ENCODE measurements at places on chromosomes 5 and 9. TPM values are rescaled to one million over a fixed set of nuclear protein-coding genes. Genes with fewer than 3 reads are reported as not detected.
A peak's percentile ranks its signal among the peaks of the same experiment; 100 is the strongest.

DNA sequence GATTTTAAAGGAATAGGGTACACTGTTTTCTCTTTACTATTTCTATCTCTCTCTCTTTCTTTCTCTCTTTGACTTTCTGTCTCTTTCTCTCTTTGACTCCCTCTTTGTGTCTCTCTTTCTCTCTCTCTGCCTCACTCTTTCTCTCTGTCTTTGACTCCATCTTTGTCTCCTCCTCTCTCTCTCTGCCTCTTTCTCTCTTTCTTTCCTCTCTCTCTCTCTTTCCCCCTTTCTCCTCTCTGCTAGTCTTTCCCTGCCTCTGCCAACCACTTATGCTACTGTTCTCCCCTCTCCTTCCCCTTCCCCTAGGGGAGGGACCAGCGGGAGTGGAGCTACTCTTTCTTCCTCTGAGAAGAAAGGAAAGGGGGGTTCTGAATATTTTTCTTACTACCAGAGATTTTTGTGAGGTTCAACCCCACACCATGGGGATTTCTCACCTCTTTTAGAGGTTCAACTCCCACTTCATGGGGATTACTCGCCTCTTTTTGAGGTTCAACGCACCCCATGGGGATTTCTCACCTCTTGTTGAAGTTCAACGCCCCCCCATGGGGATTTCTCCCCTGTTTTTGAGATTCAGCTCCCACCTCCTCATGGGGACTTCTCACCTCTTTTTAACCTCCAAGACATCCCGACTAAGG is 309.9 kb downstream of the NR3C1 start:
- ATAC-seq = no peak

- ATAC-seq = no peak
These were observed 52.9 kb upstream of the VLDLR start for GRCh38 chr9:2568689-2569088.

- no peak for ATAC-seq
These were observed 65.2 kb downstream of the IPO11 start for GRCh38 chr5:62477801-62478200.

DNA sequence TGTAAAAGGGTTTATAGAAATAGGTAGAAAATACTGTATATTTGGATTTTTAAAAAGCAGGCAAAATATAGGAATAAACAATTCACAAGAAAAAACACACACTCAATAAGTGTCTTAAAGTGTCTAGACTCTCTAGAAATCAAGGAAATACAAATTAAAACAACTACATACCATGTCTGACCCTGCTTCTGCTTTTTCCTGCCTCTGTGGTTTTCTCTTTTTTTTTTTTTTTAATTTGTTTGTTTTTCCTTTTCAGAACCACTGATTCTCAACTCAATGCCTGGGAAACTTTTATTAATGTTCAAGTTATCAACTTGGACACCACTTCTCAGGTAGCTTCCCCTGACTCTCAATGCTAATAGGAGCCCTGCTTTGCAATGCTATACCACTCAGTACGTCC is 25.5 kb upstream of the TAS2R1 start:
- no peak for ATAC-seq

- ATAC-seq = no peak
These were observed 194.2 kb downstream of the TENT4A start for GRCh38 chr5:6907320-6907918.

- no peak for ATAC-seq
These were observed 3.8 kb downstream of the CDH9 start for GRCh38 chr5:27034565-27034964.

DNA sequence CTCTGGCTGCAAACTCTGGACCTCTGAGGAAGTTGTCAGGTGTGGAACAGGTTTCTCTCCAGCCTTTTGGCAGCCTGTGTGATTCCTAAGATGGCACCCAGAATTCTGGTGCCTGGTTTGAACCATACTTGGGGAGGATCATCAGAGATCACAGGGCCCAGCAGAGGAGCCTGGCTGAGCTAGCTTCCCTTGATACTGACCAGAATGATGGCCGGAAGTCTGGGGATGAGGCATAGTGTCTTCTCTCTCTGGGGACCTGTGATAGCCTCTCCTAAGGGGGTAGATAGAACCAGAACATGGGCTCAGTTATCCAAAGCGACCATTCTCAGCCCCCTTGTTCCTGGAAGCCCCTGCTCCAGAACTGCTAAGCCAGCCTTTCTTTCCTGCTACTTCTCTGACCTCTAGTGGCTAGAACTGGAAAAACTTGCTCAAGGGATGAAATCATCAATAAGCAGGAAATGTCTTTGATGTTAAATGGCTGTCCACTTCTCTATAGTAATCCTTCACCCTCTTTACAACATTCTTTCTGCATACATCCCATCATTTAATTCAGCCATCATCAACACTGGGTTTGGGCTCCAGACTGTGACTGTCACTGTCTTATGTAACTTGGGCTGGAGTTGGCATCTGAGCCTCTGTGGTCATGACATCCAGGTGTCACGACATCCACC is 55.1 kb downstream of the C9orf152 start:
- ATAC-seq = peak; percentile 66

DNA sequence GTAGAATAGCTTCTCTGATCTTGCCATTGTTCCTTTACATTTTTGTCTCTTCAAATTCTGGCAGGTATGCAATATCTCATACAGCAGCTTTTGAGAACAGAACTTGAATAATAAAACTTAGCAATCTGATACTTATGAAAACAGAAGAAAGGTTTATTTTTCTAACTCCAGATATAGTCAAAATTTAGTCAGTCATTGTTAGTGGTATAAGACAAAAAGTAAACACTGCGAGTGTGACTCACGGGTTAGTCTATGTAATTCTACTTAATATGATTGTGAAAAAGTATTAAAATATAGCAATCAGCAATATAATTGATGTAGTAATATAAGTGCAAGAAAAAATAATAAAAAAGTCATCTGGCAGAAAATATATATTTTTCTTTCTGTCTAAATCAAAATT is 910.4 kb downstream of the DNAH5 start:
- no peak for ATAC-seq

SPATA31A3 gene
- 0.46 TPM for total RNA-seq

TRIM23 gene
- total RNA-seq = 14.2 TPM

ORM2 gene
- not detected for total RNA-seq

LCN12 gene
- 1.7 TPM for total RNA-seq

KCNV2 gene
- total RNA-seq = 3.3 TPM

HRCT1 gene
- 0.41 TPM for total RNA-seq

TMEM252 gene
- not detected for total RNA-seq

CDHR2 gene
- 0.64 TPM for total RNA-seq
